ENCODE measurements at places on chromosomes 11 and 22. TPM values are rescaled to one million over a fixed set of nuclear protein-coding genes. Genes with fewer than 3 reads are reported as not detected.

KCTD14 gene
- total RNA-seq: 0.52 TPM

GRCh38 chr11:115990004-115990447 lies 485.8 kb upstream of the CADM1 start:
- DNase-seq: no peak

OR51B2 gene
- not detected for total RNA-seq

DNA sequence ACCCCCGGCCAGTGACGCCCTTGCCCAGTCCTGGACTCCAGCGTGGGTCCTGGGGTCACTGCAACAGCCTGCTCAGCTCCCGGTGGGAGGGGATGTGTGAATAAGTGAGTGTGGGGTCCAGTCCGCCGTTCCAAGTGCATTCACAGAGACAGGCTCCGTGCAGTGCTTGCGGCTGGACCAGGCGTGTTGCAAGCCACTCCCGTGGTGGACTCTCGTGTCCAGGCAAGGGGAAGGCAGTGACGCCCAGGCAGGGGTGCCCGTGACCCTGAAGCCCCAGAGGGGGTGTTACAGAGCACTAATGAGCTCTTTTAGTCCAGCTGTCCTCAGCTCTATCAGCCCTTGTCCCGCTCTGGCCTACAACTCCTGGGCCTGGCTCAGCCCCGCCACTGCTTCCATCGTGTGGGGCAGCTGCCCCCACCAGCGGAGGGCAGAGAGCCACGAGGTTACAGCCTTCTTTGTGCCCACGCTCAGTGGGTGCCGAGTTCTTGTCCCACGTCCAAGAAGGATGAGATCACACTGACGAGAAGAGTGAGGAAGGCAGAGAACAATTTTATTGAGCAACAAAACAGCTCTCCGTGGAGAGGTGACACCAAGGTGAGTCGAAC lies 1807.5 kb downstream of the LRRC4C start:
- no peak for DNase-seq

DNA sequence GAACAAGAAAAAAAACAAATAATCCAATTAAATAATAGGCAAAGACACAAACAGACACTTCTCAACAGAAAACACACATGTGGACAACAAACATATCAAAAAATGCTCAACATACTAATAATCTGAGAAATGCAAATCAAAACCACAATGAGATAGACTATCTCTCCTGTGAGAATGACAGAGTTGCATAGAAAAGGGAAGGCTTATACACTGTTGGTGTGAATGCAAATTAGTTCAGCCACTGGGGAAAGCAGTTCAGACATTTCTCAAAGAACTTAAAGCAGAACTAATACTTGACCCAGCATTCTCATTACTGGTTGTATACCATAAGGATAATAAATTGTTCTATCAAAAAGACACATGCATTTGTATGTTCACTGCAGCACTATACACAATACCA lies 637.8 kb upstream of the LUZP2 start:
- DNase-seq: no peak
